ENCODE measurements at places on chromosomes 12 and 14. TPM values are rescaled to one million over a fixed set of nuclear protein-coding genes. Genes with fewer than 3 reads are reported as not detected.
A peak's percentile ranks its signal among the peaks of the same experiment; 100 is the strongest.

GRCh38 chr12:50751948-50752721 is 11.8 kb upstream of the ATF1 start:
- no peak for ATAC-seq

The GNB3 gene
- total RNA-seq = 1.8 TPM

The CD69 gene
- 2.6 TPM for total RNA-seq

- ATAC-seq = no peak
Measured at GRCh38 chr14:73895939-73896338, 9.3 kb downstream of the ZNF410 start.

The AHNAK2 gene
- total RNA-seq = 529 TPM

The CLEC1B gene
- not detected for total RNA-seq

The LYSET gene
- 8.7 TPM for total RNA-seq

The TAS2R8 gene
- total RNA-seq = not detected

DNA sequence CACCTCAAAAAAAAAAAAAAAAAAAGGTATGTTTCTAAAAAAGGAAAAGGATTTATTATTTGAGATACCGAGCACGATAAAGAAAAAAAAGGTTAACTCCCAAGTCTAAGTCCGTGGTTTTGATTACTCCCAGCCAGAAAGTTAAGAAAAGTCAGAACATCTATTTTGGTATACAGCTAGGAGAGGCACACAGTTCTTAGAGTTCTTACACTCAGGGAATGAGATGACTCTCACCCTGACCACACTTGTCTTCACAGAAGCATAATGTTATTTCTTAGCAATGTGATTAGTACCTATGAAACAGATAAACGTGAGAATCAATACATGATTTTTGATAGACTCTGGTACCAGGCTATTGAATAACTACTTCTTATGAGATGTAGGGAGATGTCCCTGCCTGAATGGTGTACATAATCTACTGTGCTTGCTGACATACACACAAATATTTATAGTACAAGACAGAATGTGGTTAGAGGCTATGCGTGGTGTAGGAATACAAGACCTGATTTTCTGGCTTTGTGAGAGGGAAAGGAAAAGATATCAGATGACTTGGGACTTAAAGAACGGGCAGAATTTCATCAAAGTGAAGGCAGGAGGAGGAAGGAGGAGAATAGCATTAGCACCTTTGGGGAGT is 31.6 kb downstream of the LIMA1 start:
- no peak for ATAC-seq

DNA sequence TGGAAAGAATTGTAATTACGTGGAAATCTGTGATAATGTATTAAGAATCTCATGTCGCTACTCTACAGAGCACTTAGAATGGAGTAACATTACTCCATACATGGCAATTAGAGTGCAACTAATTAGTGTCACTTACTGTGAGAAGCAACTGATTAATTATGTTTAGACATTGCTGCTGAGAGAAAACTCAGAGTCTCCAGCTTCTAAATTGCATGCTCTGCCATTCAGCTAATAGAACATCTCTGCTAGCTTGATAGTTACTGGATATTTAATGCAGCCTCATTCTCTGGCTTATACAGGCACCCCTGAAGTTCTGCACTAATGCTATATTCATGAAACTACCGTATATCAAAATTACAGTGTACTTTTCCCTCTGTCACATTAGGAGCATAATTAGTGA is 338.4 kb downstream of the ADAMTS20 start:
- no peak for ATAC-seq

The PRICKLE1 gene
- total RNA-seq = 24.8 TPM

DNA sequence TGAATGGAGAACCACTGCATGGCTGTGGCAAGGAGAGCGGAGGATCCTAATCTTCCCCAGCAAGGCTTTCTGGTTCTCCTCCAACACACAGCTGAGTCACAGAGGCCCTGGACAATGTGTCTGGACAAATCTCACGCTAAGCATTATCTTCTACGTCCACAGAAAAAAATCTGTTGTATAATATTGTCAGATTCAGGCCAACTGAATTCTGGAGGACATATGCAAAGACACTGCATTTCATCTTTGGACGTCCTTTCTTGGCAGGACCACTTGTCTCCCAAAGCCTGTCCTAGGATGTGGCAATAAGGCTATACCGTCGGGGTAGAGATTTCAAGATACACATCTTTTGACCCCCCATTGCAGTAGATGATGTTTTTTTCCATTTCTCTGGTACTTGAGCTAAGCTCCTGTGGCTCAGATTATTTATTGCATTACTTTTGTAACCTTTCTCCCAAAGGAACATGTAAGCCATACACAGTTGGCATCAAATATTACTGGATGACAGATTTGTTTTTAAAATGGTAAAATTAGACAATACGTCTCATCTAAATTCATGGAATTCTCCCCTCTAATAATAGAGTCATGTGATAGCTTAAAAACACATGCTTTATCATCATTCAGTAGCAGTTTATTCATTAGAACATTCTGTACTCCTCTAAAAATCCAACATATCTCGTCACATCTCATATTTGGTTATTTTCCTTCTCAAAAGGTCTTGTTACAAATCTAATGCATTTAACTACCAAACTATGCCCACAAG is 19.4 kb downstream of the LMO3 start:
- peak; percentile 87 for ATAC-seq

DNA sequence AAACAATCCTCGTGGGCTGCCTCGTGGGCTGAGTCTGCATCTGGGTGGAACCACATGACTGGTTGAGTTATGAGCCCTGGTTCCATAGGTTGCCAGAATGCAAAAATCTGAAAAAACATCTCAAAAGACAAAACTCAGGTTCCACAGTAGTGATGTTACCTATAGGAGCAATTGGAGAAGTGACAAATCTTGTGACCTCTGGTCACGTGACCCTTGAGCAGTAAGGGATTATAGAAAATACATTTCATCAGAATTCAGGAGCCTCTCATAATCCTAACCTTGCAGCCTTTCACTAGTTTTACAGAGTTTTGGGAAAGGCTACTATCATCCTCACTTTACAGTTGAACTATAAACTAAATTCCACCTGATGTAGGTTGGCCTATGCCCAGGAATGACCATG is 12.5 kb upstream of the RNASE3 start:
- no peak for ATAC-seq

DNA sequence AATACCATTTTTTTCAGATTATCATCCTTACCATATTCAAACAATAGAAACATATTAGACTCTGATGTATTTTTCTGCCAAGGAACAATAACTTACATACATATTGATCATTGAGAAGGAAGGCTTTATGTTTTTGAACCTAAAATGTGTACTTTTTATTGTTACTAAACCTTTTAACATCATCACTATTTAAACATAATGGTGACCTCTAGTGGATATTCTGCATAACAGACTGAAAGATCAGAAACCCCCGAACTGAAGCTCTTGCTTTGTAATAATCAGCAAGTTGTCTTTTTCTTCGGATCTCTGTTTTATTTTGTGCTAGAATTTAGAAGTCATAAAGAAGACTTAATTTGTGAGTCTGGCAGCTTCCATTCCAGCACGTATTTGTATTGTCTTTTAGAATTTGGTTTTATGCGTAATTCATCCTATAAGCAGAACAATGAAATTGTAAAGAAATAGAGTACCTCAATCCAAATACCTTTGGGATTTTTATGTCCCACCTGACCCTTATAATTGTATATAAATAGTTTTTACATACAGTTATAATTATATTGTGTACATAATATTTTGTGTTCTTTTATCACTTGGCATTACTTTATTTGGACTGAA is 125.9 kb upstream of the ATF1 start:
- ATAC-seq = no peak

- no peak for ATAC-seq
Measured at GRCh38 chr12:123720141-123720814, 8.1 kb downstream of the ATP6V0A2 start.

The AKAP3 gene
- 0.13 TPM for total RNA-seq

The CIDEB gene
- 4.9 TPM for total RNA-seq

The AKAP6 gene
- total RNA-seq = 65.4 TPM

- ATAC-seq = no peak
Measured at GRCh38 chr14:104072586-104072985, 12.9 kb upstream of the ASPG start.

- peak; percentile 17 for ATAC-seq
Measured at GRCh38 chr12:49706351-49707127, 666 bp downstream of the FMNL3 start.

GRCh38 chr12:115636546-115636945 is 640.9 kb downstream of the MED13L start:
- ATAC-seq = no peak

GRCh38 chr14:31266437-31267331 is 59.1 kb upstream of the HECTD1 start:
- no peak for ATAC-seq

GRCh38 chr12:69240631-69240995 is 1.2 kb downstream of the CPSF6 start:
- ATAC-seq = no peak

DNA sequence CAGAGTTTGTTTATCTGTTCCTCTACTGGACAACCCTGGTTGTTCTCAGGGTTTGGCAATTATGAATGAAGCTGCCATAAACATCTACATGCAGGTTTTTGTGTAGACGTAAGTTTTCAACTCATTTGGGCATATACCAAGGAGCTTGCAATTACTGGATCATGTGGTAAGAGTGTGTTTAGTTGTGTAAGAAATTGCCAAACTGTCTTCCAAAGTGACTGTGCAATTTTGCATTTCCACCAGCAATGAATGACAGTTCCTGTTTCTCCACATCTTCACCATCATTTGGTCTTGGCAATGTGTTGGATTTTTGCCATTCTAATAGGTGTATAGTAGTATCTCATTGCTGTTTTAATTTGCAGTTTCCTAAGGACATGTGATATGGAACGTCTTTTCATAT is 39.8 kb upstream of the FBXO33 start:
- ATAC-seq = no peak

DNA sequence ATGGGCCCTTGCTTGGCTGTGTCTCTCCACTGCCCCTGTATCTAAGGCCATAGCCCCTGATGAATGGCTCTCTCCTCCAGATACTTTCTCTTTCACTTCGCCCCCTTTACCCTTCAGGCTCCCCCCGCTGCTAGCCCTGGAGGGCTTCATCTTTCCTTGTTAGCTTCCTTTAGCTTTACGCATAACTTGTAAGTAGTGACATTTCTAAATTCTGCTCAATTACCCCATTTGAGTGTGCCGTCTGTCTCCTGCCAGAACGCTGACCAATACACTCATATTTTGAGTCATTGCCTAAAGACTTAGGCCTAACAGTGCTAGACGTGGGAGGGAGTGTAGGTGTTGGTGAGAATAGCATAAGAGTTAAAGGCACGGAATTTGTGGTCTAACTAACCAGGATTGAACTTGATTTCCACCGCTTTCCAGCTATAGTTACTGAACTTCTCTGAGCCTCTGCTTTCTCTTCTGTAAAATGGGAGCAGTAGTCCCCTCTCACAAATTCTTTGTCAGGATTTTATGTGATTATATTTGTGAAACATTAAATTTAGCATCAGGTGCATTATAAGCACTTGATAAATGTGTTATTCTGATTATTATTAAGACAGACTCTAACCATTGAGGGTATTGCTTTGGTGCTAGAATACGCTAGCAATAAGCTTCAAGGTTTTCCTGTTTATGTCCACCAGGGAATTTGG is 129.3 kb downstream of the ZFP36L1 start:
- no peak for ATAC-seq

Measured in gastroesophageal sphincter (tissue), 4 donors.